ENCODE measurements at places on chromosomes 5 and 9.

- no peak for DNase-seq
Measured at GRCh38 chr9:135592625-135593024, 31.1 kb downstream of the PAEP start.

- no peak for DNase-seq
Measured at GRCh38 chr5:175712681-175713085, 54.8 kb downstream of the HRH2 start.

DNA sequence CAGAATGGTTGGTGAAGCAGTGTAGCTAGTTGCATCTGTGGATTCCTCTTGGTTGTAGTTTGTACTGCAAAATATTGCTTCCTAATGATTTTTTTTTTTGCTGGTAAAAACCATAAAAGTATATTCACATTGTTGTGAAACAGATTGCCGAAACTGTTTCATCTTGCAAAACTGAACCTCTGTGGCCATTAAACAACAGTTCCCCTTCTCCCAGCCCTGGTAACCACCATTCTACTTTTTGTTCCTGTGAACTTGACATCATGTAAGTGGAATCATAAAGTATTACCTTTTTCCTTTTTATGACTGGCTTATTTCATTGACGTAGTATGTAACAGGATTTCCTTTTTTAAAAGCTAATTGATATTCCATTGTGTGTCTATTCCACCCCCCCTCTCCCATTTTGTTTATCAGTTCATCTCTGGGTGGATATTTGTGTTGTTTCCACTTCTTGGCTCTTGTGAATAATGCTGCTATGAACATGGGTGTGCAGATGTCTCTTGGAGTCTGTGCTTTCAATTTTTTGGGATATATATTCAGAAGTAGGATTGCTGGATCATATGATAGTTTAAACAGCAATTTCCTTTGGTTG lies 11.8 kb downstream of the SUB1 start:
- DNase-seq = no peak

GRCh38 chr5:14327624-14328023 lies 184.5 kb downstream of the TRIO start:
- no peak for DNase-seq

DNA sequence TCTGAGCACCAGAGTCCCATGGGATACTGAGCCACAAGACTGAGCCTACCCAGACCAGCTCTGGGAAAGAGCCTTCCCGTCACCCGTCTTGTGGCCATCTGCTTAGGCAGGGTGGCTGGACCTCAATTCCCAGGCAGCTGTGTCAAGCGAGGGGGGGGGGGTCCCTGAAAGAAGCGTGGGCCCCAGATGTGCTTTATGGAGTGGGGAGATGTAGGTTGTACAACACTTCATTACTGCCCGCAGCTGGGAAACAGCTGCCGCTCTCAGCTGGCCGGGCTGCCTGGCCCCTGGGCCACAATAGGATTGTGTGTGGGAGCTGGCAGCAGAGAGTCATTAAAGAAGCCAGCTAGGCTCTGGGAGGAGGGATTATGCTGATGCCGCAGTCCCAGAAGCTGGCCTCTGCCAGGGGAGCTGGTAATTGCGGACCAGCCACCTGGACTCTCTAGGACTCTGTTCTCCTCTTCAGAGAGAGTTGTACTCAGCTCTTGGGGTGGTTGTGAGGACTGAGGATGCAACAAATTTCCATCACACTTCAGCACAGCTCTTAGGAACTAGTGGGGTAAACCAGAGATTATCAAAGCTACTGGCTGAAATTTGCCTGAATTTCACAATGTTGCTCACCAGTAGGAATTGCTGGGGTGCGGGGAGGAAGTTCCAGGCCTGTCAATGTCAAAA lies 145.4 kb downstream of the GADD45G start:
- no peak for DNase-seq

DNA sequence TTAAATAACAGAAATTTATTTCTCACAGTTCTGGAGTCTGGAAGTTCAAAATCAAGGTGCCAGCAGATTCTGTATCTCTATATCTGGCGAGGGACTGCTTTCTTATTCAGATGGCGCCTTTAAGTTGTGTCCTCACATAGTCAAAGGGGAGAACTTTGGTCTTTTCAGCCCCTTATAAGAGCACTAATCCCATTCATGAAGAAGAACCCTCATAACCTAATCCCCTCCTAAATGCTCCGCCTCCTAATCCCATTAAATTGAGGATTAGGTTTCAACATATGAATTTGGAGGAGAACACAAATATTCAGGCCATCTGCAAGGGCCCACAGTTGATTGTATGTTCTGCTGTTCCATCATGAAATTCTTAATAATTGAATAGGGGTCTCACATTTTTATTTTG lies 10.8 kb upstream of the CCDC152 start:
- no peak for DNase-seq

DNA sequence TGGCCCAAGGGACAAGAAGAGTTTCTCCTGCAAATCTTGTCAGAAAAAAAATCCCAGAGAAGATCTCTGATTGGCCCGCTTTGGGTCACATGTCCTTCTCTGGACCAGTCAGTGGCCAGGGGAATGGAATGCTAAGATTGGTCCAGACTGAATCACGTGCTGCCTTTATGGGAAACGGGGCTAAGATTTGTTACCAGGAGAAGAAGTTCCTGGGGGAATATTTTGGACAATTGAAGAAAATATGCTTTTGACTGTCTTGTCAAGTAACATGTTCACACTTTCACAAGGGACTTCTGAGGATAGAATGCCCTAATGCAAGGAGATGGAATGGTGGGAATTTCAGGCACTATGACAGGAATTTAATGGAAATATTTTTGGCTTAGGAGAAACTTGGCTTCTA lies 74.1 kb upstream of the SH3PXD2B start:
- no peak for DNase-seq

GRCh38 chr5:101678481-101679193 lies 617.4 kb downstream of the SLCO4C1 start:
- peak; percentile 54 for DNase-seq

GRCh38 chr9:134620751-134621557 lies 20.6 kb upstream of the COL5A1 start:
- no peak for DNase-seq

GRCh38 chr9:26800322-26800721 lies 92.3 kb downstream of the CAAP1 start:
- DNase-seq = peak; percentile 8

DNA sequence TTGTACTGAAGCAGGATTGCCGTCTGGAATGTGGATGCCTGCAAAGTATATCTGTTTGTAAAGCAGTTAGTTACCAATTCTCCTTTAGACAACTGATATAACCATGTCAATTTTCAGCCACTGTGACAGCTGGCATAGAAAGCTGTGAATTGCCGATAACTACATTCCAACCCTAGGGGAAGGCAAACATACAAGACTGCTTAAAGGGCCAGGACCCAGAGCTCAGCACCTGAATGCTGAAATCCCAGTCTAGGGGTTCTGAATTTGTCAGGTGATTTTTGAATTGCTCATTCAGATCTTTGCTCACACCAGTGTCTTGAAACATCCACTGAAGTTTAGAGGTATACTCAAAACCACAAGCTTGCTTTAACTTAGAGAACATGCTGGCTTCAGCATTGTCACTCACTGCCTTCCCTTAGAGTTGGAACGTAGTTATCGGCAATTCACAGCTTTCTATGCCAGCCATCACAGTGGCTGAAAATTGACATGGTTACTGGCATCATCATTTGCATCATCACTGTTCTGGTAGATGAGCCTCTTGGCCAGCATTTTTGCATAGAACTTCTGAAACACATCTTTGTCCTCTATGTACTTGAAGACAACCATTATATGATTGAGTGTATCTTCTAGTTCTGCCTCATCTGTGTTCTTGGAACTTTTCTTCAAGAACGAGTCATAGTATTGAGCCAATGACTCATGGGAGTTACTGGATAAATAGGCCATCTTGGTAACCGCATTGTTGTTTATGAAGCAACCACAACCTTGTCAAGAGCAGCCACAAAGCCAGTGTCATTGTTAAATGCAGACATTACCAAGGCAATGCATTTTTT lies 82.1 kb downstream of the CCDC192 start:
- DNase-seq = peak; percentile 50

DNA sequence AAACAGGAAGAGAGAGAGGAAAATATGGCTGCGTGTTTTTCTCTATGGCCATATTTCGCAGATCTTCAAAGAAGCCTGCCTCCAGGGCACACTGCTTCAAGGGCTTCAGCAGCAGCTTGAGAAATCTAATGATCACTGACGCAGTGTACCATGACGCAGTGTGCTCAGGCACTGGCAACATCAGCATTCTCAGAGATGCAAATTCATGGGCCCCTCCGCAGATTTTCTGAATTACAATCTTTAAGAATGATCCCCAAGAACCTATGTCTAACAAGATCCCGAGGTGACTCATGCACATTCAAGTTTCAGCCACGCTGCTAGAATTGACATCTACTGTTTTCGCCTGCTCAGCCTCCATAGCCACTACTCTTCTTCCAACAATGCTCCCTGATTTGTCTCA lies 143.9 kb upstream of the ZNF366 start:
- no peak for DNase-seq

DNA sequence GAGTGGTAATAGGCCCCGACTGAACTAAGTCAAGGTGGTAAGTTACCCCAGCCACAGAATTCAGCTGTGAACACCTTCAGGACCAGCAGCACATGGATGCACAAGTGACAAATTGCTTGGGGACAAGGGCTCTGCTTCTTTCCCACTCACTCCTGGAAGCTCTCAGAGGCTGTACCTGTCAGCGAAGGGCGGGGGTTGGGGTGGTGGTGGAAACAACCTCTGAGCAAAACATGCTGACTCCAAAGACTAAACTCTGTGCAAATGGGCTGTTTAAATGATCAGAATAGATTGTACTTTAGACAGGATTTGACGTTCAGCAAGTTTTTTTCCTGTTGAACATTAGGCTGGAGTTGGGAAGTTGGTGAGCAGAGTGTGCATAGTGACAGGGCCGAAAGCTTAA lies 544.5 kb upstream of the ZNF608 start:
- no peak for DNase-seq

- no peak for DNase-seq
Measured at GRCh38 chr5:20572614-20573013, 584.6 kb upstream of the CDH18 start.

DNA sequence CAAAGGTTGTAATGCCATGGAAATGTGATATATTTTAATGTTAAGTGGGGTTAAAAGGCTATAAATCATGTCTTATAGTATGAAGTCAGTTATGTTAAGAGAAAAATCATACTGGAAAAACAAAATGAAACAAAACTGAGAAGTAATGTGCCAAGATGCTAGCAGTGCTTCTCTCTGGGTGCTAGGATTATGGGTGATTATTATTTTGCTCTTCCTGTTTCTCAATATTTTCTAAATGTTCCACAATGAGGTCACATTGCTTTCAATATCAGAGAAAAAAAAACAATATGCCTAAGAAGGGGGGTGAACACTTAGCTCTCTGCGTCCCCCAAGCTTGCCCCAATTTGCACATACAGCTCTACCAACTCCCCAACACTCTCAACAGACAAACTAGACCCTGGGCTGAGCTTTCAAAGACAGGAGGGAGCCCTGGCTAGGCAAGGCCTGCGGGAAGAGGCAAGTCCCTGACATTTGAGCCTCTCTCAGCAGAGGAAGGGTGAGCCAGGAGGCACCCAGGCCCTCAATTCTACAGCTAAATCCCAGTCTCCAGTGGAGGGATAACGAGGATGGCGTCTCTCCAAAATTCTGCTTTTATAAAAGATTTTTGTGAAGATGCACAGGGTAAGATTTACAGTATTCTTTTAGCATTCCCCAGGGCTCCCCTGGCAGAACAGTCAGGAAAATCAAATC lies 24.4 kb downstream of the WHRN start:
- no peak for DNase-seq

GRCh38 chr9:81388831-81389230 lies 300.5 kb downstream of the TLE1 start:
- DNase-seq = no peak

DNA sequence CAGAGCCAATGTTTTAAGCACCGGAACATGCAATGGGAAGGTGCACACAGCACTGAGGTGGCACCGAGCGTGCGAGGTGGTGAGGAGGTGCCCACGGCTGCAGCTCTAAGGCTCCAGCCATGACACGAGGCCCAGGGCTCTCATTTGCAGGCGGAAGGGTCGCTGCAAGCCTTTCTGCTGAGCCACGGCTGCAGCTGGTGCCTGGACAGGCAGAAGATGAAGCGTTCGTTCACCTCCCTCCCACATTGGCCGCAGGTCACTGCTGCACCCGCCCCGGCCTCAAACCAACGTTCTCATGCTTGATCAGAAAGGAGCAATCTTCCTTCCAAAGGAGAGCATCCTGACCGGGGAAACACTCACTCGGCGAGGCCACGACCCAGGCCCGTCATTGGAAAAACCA lies 4.5 kb upstream of the INPP5E start:
- DNase-seq = no peak

DNA sequence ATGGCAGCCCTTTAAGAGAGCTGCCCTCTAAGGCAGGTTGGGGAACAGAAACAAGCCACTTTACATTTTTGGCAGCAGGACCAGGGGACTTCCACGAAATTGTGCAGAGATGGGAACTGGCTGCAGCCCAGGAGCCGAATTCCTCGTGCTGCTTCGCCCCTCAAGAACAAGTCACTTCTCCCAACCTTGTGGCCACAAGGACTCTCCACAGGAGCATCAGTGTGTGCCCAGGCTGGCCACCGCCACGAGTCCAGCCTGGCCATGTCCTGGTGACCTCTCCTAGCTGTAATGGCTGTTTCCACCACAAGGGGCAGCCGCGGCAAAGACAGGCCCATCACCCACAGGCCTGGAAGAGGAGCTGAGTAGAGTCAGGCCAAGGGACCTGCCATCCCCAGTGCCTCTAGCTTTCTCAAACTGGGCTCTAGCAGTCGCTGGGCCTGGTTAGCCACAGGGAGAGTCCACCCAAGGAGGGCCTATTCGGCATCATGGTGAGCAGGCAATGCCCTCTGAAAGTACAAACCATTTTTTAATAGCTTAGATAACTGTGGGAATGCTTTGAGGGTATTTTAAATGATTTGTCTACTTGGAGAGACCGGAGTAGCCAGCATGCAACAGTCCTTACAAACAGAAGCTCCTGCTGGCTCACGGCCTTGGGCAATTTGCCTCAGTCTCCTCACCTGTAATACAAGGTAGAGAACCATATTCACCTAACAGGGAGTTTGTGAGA lies 129.0 kb downstream of the COL23A1 start:
- DNase-seq = peak; percentile 44

GRCh38 chr9:74498621-74499095 lies 1.5 kb downstream of the RORB start:
- no peak for DNase-seq

- DNase-seq = no peak
Measured at GRCh38 chr5:96327722-96328121, 105.3 kb downstream of the PCSK1 start.

DNA sequence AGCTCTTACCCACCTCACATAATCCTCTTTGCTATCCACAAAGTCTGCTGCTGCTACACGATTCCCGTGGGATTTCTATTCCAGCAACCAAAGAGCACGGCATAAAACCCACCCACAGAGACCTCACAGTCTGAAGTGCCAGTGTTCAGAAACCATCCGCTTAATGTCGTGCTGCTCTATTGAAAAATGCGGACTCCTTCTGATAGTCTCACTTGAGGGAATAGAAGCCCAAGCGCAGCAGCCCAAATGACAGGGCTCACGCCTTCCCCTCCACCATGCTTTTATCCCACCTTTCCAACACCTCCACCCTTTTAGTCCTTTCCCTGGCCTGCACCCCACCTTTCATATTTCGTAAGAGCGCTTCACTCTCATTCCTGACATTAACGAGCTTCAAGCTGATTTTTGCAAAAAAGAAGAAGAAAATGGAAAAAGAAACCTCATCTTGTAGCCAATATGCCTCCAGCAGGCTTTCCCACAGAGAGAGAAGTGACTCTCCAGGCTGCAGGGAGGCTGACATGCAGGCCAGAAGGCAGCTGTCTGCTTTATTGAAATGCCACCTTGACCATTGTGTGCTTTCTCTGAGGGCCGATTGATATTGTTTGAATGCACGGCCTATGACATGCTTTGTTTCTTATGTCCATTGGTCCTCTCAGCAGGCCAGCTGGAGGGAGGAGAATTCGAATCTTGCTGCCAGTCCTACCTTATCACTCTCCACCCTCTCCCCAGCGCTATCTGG lies 70.6 kb upstream of the PCSK1 start:
- DNase-seq = no peak

Measured in GM12865 (cell line).